Ovary (tissue), 10 donors: ENCODE measurements at places on chromosomes 1 and 21. TPM values are rescaled to one million over a fixed set of nuclear protein-coding genes. Genes with fewer than 3 reads are reported as not detected.

GRCh38 chr1:62209931-62210595 lies 15.4 kb downstream of the L1TD1 start:
- DNase-seq: no peak
- H3K27me3 ChIP-seq: no peaks in the 10 kb centered on the region
- no peak overlapping the region for H3K27ac ChIP-seq
- H3K4me1 ChIP-seq: no peaks in the 10 kb centered on the region
- no peak overlapping the region for H3K4me3 ChIP-seq
- no peaks in the 10 kb centered on the region for H3K36me3 ChIP-seq

DNA sequence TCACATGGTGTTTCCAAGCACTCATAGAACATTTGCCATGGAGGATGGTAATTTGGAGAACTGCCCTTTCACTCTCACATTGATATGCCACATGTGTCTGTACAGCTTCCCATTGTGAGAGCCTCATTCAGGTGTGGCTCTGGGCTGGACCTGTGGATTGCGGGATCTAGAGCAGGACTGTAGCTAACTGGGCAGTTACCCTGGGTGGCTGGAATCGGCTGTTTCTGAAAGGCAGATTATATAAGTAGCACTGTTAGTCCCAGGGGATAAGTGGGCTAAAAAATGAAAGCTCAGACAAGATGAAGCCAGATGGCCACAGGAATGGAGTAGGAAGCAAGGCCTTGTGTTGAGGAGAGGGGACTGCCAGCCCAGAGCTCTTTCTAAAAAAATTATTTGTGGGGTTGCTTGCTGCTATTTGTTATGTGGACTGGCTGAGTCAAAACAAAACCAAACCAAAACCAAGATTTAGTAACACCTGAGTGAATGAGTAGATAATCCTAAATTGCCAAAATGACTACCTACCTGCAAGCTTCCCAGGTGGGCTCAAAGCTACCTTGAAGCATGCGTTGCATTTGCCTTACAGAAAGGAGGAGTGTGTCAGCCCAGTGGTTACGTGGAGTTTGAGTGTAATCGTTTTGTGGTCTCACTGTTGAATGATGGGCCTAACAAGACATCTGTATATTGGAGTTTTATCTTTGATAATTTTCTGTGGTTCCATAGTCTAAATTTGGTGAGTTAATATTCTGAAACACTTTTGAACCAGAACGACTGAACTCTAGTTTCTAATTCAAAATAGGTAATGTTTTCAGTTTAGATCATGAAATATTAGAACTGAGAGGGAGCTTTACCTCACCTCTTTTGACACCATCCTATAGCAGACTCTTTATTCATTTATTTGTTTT lies 58.0 kb downstream of the SDCCAG8 start:
- no peak overlapping the region for H3K27ac ChIP-seq
- H3K27me3 ChIP-seq: no peaks in the 10 kb centered on the region
- H3K4me3 ChIP-seq: no peak overlapping the region
- no peaks in the 10 kb centered on the region for H3K4me1 ChIP-seq

Gene FCGR1A
- 0.34 TPM for total RNA-seq

Gene CFAP74
- total RNA-seq: not detected

Gene KMO
- total RNA-seq: 0.87 TPM
